ENCODE measurements at places on chromosomes 1 and 21.
A peak's percentile ranks its signal among the peaks of the same experiment; 100 is the strongest.

DNA sequence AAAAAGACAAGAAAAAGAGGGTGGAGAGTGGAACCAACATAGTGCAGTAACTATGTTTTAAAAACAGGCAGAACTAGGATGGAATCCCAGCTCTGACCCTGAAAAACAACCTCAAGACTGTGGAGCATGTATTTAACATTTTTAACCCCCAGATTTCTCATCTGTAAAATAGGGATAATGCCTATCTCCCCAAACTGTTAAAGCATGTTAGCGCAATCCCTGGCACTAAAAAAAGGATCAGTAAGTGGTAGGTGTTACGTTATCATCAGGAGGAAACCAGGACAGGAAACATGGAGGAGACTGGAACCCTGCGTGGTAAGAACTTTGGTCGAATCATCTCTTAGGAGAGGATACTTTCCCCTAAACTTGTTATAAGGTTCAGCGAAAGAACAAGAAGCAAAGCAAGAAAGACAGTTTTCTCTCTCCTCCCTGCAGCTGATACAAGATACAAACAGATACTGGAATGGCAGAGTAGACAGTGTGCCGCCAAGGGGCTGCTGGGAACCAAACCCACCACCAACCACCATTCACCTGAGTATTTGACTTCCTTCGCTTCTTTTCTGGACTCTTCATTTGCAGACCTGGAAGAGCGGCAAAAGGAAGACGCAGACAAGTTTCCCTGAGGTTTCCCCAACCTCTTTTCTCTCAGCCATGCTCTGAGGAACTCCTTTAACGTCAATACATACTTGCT, 991 bp downstream of the PYGO2 start:
- no peaks in the 10 kb centered on the region for H3K27me3 ChIP-seq
- H3K4me1 ChIP-seq, result peaks cover 18% of the 10 kb centered on the region
- peak overlapping the region; percentile 100 for H3K27ac ChIP-seq
- H3K4me3 ChIP-seq, result peak overlapping the region; percentile 91
- no peaks in the 10 kb centered on the region for H3K36me3 ChIP-seq

GRCh38 chr1:226425004-226425378, 17.1 kb upstream of the PARP1 start:
- no peak for DNase-seq
- no peaks in the 10 kb centered on the region for H3K27me3 ChIP-seq
- no peaks in the 10 kb centered on the region for H3K36me3 ChIP-seq
- H3K4me1 ChIP-seq, result no peaks in the 10 kb centered on the region

DNA sequence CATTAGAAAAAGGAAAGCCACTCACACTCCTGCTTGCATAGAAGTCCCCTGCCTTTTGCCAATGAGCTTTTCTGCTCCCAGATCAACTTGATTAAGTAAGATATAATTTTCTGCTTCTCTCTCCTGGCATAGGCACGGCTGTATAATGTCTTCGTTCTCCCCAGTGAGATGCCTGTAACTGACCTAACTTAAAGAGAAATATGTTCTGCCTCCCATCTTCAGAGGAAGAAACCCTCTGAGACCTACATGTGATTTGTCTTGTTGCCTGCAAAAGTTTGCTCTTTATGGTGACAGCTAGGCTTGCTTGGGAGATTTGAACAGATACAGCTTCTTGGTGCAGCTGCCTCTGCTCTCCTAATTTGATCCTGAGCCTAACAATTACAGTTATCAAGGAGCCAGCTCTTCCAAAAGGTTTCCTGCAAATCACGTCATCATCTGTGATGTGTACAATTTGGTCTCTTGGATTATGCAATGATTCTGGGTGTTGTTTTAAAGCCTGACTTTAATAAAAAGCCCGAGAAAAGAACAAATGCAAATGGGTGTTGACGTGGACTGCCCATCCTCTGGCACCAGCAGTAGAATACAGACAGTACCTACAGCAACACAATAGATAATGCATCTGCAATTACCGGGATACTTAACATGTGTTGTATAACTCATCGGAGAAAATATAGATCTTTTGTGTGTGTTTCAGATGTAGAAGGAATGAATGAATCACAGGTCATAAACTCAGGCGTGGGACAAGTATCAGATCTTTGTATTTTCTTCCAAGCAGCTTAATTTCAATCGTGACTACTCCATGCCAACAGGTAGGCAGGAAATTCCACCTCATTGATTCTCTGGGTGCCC, 76.2 kb upstream of the KAZN start:
- H3K27ac ChIP-seq, result peak overlapping the region; percentile 80
- DNase-seq, result no peak
- H3K4me1 ChIP-seq, result no peaks in the 10 kb centered on the region

- H3K27me3 ChIP-seq, result no peaks in the 10 kb centered on the region
- no peak for DNase-seq
- H3K4me3 ChIP-seq, result no peak overlapping the region
- H3K27ac ChIP-seq, result no peak overlapping the region
- H3K4me1 ChIP-seq, result no peaks in the 10 kb centered on the region
- H3K36me3 ChIP-seq, result no peaks in the 10 kb centered on the region
These were observed 112.3 kb downstream of the HHAT start for GRCh38 chr1:210441028-210441427.

- H3K27me3 ChIP-seq, result no peaks in the 10 kb centered on the region
- no peaks in the 10 kb centered on the region for H3K36me3 ChIP-seq
- no peak overlapping the region for H3K27ac ChIP-seq
- no peaks in the 10 kb centered on the region for H3K4me1 ChIP-seq
- no peak for DNase-seq
These were observed 78.6 kb downstream of the NME7 start for GRCh38 chr1:169289016-169289415.

DNA sequence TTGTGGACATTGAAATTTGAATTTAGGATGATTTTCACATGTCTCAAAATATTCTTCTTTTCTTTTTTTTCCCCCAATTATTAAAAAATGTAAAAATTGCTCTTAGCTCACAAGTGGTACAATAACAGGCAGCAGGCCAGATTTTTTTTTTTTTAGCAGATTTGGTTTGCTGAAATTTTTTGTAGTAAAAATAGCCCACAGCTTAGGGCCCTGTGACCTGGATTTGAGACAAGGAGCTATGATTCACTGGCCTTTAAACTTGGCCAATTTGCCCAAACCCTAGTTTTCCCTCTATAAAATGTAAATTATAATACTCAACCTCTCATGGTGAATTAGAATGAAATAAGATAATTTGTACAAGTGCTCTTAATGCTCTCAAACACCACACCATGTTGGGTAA, 253.8 kb downstream of the DYRK1A start:
- no peaks in the 10 kb centered on the region for H3K36me3 ChIP-seq
- DNase-seq, result no peak
- H3K27ac ChIP-seq, result no peak overlapping the region
- H3K27me3 ChIP-seq, result no peaks in the 10 kb centered on the region
- no peak overlapping the region for H3K4me3 ChIP-seq
- H3K4me1 ChIP-seq, result no peaks in the 10 kb centered on the region

DNA sequence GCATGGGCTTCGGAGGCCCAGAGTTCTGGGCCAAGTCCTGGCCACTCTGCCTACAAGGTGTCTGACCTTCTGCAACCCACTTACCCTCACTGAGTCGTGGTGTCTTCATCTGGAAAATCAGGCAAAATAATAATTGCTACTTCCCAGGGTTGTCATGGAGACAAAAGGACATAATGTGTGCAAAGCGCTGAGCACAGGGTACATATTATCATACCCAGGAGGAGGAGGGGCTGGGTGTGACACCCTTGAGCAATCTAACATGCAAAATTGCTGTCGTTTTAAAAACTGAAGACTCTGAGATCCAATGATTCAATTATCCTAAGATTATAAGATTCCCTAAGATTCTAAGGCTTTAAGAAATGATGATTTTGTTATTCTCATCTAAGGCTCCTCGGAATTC, 459.5 kb downstream of the PTPRU start:
- H3K27ac ChIP-seq, result no peak overlapping the region
- H3K4me3 ChIP-seq, result no peak overlapping the region
- peaks cover 10% of the 10 kb centered on the region for H3K27me3 ChIP-seq
- no peaks in the 10 kb centered on the region for H3K36me3 ChIP-seq

DNA sequence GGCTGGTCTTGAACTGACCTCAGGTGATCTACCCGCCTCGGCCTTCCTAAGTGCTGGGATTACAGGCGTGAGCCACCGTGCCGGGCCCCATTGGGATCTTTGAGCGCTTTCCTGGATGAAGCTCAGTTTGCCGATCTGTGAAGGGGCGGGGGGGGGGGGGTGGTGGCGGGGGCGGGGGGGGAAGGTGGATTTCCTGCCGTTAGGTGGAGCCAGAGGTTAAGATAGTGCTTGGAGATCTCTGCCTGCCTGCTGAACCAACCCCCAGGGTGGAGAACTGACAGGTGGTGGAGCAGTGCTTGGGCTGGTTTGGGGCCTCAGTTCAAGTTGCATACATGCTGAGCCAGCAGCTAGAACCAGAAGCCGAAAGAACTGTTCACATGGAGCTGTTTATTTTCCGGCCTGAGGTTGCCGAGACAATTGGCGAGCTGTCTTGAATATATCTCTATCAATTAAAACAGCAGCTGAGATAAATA, 1.7 kb downstream of the TMCC2 start:
- H3K4me1 ChIP-seq, result no peaks in the 10 kb centered on the region
- no peaks in the 10 kb centered on the region for H3K36me3 ChIP-seq
- no peaks in the 10 kb centered on the region for H3K27me3 ChIP-seq

- no peaks in the 10 kb centered on the region for H3K27me3 ChIP-seq
- H3K4me3 ChIP-seq, result no peak overlapping the region
- peak overlapping the region; percentile 68 for H3K27ac ChIP-seq
- DNase-seq, result no peak
- H3K36me3 ChIP-seq, result no peaks in the 10 kb centered on the region
These were observed 14.3 kb downstream of the NADK start for GRCh38 chr1:1763657-1764621.

- H3K36me3 ChIP-seq, result no peaks in the 10 kb centered on the region
- H3K27ac ChIP-seq, result no peak overlapping the region
- no peak overlapping the region for H3K4me3 ChIP-seq
- H3K27me3 ChIP-seq, result no peaks in the 10 kb centered on the region
These were observed 113.7 kb upstream of the RRP15 start for GRCh38 chr1:218171302-218171893.
